ENCODE measurements at places on chromosomes 1 and 21.
A peak's percentile ranks its signal among the peaks of the same experiment; 100 is the strongest.

DNA sequence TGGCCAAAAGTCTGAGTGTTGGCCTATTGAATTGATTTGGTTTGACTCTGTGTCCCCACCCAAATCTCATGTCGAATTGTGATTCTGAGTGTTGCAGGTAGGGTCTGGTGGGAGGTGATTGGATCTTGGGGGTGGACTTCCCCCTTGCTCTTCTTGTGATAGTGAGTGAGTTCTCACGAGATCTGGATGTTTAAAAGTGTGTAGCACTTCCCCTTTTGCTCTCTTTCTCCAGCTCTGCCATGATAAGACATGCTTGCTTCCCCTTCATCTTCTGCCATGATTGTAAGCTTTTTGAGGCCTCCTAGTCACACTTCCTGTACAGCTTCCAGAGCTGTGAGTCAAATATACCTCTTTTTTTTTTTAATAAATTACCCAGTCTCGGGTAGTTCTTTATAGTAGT is 297.1 kb upstream of the ZRANB2 start:
- DNase-seq = no peak

GRCh38 chr1:185645162-185645640 is 89.0 kb upstream of the HMCN1 start:
- no peak for DNase-seq

DNA sequence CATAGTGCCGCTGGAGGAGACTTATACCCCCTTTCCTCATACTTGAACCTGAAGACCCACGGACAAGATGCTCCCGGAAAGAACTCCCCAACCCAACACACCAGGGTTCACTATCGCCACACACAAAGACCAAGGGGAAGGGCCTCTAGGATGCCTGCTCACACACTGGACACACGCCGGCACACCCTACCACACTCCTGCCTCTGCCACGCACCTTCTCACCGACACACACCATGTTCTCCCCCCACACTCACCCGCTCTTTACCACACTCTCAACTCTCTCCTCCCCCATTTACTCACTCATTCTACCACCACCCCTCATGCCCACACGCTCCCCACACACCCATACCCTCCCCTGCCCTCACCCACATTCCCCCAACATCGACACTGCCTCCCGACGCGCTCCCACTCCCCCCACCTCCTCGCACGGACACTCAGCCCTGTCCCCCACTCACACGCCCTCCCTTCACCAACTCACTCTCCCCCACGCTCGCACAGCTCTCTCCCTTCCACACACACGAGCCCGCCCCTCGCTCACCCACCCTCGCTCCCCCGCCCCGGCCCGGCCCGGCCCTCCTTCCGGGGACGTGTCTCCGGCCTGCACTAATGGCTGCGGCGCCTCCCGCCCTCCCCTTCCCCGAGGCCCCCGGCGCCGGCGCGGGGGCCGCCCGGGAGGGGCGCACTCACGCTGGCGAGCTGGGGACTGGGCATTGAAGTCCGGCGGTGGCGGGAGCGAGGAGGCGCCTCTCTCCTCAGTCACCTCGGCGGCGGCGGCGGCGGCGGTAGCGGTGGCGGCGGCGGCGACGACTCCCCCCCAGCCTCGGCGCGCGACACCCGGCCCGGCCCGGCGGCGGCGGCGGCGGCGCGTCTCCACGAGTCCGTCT is 626 bp downstream of the PTP4A2 start:
- DNase-seq = no peak

DNA sequence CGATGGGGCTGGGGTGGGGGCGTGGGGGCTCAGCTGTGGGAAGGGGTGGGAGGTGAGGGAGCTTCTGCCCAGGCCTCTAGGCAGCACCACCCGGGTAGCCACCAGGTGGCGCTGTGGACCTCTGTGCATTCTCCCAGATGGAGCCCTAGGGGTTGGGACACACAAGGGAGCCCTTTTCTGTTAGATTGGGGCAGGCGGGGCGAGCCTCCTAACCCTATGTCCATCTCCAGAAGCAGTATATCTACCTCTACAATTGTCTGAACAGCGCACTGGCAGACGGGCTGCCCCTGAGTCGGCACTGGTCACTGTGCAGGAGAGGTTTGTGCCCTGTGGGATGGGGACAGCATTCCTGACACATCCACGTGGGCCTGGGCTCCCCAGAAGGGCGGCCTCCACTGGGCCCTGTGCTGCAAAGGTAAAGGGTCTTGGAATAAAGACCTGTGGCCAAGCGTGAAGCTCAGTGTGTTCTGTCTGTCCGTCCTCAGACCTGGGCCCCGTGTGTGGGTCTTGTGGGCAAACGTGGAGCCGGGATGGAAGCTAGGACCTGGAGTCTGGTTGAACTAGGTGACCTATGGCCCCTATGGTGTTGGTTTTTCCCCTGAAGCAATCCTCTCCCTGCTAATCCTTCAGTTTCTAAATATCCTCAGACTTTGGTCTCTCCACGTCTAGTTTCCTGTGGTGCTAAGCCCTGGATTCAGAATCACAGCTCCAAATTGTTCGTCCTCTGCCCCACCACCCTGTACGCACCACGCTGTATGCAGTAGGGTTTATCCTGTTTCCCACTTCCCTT is 4.4 kb upstream of the LGR6 start:
- DNase-seq = peak; percentile 83
